Tongue (tissue), 3 donors: ENCODE measurements at places on chromosomes 7 and 10.

DNA sequence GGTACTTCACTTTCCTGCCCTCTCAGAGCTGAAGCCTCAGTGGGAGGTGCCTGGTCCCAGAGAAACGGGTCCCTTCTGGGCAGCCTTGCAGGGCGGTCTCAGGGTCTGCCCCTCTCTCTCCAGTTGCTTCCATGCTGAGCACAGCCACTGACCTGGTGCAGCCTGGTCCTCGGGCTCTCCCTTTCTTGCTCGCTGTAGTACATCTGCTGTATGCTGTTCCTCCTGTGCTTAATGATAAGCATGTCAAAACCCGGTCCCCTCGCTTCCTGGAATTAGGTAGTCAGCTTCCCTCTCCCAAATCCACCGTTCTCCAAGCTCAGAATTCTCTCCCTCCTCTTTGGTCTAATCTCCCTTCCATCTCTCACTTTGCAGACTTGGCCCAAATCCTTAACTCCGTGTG is 11.0 kb upstream of the HPS1 start:
- DNase-seq, result no peak

GRCh38 chr10:75281974-75282373 is 46.2 kb upstream of the COMTD1 start:
- DNase-seq, result no peak

- no peak for DNase-seq
Observed at GRCh38 chr7:117777335-117778142, 95.7 kb downstream of the CTTNBP2 start.

GRCh38 chr7:70044064-70044463 is 445.8 kb downstream of the AUTS2 start:
- DNase-seq, result no peak

DNA sequence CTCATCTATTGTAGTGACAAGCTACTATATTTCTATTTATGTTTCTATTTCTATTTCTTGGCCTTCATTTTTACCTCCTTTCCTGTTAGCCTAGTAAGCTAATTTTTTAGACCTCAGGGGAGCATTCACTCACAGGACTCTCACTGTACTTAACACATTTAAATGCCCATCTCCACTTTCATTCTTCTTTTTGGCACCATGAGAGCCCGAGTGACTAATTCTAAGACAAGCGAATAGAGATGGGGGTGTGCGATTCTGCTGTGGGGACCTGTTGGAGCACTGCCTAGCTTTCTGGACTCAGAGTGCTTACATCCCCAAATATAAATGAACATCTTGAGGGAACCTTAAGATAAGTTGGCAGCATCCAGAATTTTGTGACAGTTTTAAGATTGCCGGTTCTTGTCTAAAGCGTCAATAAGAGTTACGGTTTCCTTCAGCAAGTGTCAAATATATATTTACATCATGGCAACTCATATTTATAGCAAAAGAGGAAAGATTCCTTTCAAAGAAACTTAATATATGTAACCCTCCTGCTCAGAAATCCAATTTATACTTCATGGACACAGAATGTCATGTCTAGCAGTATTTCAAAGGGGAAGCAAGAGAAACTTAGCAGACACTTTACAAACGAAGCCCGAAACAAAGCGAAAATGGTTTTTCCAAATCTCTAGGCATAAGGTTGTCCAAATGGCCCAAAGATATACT is 54.1 kb upstream of the AFAP1L2 start:
- DNase-seq, result no peak

DNA sequence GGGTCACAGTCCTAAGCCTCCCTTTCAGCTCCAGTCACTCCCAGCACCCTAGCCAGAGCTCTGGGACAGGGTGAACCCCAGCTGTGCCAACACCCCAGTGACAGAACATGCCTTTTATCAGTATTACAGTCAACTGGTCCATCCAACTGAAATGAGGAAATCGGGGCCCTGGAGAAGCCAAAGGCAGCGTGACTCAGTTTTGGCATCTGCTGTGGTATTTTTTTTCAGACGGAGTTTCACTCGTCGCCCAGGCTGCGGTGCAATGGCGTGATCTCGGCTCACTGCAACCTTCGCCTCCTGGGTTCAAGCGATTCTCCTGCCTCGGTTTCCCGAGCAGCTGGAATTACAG is 3.4 kb upstream of the CLDN15 start:
- DNase-seq, result no peak

DNA sequence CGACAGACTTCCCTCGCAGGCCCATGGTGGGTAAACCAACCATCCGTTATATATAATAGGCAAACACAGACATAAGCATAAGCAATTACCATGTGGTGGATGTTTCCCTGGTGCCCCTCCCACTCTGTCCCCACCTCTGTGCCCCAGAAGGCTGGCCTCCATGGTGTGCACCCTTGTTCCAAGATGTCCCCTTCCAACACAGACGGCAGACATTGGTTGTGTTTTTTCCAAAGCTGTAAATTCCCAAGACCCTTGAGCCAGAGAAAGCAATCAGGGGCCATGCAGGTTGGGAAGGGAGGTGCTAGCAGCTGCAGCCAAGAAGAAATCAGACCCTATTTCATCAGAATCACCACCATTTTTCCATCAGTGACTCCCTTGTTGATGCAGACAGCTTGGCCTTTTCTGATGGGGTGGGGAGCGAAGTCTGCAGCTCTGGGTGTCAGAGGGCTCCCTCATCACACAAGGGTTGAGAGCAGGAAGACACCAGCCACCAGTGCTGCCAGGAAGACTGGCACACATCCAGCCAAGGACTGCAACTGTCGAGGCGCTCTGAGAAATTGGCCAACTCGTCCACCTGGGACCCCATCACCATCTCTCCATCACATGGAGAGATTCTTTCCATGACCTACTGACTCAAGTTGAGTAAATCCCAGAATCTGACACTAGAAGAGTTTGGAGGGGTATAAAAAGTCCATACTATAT is 86.8 kb upstream of the CHST15 start:
- DNase-seq, result no peak

- DNase-seq, result no peak
Observed at GRCh38 chr7:28778786-28779185, 179.3 kb downstream of the TRIL start.

GRCh38 chr10:122343135-122343800 is 31.2 kb upstream of the PLEKHA1 start:
- DNase-seq, result no peak
